ENCODE measurements at places on chromosomes 1 and 21.

DNA sequence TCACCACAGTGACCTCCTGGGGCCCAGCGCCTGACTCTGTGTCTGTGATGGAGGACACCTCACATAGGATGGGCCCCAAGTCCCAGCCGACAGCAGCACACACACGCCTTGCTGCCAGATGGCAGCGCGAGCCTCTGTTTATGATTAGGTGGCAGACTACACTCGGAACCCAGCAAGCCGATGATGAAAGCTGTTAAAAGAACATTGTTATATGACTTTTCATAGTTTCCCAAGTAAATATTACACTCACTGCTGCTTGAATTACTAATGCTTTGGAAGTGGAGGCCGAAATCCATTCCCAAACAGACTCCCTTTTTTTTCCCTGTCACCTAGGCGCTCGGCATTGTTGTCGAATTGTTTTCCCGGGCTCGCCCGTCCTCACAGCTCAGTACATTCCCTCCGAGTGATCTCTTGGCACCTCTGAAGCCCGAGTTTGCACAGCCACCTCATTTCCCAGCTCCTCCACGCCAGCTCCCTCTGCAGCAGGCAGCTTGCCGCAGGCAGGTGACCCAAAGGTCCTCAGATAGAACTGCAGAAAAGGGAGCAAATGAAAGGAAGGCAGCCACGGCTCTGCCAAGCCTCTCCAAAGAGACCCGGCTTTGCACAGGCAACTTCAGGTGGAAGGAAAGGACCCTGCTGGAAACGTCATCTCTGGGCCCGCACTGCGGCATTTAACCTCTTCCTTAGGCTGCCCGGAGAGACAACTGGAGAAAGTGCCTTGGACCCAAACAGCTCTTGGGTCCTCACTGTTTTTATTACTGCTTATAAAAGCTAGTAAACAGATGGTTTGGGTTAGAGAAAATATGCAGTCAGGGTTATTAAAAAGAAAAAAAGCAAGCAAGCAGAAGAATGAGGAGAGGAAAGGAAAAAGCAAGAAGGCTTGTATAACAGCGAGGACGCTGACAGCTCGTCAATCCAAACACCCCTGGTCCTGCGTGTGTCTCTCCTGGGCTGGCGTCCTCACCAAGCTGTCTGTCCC lies 72.2 kb upstream of the SLC25A33 start:
- no peak for DNase-seq

DNA sequence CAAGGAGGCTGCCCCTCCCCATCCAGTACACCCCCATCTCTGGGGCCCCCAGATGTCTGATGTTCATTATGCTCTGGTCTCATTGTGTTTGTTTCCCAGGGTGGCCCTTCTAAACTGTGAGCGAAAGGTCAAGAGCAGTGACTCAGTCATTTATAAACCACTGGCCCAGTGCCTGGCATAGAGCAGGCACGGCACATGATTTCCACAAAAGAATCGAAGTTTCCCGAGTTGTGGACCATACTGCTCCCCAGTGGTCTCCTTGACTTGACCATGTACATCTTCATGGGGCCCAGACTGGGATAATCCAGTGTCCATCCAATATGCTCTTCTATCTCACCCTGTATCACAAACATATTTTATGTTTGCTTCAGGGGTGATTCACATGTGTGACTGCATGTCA lies 153.3 kb downstream of the NR5A2 start:
- DNase-seq, result no peak

GRCh38 chr1:116987256-116987555 lies 14.4 kb upstream of the CD101 start:
- peak; percentile 85 for DNase-seq

- DNase-seq, result no peak
These were observed 48.2 kb upstream of the ARHGEF16 start for GRCh38 chr1:3405974-3406867.

GRCh38 chr21:29175408-29176134 lies 45.1 kb downstream of the MAP3K7CL start:
- no peak for DNase-seq

DNA sequence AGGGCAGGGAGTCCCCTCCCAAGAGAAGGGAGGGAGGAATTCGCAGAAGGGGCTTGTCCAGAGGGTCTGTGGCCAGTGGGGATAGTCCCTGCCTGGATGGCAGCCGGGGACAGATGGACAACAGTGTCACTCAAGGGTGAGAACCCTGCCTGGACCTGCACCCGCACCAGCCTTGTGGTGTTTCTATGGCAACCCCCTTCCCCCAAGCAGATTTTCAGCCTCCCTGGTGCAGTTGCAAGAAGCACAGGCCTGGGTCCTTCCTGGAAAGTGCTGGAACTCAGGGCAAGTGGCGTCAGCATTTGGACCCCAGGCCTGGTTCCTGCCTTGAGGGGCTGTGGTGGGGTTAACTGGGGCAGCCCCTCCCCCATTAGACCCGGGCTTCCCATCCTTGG lies 83.8 kb upstream of the ACTL8 start:
- DNase-seq, result no peak

GRCh38 chr1:201348211-201348566 lies 29.3 kb downstream of the TNNT2 start:
- DNase-seq, result peak; percentile 27

- DNase-seq, result no peak
These were observed 24.5 kb upstream of the SLC9A1 start for GRCh38 chr1:27179379-27179778.
